ENCODE measurements at places on chromosomes 1 and 21.

GRCh38 chr1:154608397-154609270 lies 648 bp upstream of the ADAR start:
- peak; percentile 39 for DNase-seq

DNA sequence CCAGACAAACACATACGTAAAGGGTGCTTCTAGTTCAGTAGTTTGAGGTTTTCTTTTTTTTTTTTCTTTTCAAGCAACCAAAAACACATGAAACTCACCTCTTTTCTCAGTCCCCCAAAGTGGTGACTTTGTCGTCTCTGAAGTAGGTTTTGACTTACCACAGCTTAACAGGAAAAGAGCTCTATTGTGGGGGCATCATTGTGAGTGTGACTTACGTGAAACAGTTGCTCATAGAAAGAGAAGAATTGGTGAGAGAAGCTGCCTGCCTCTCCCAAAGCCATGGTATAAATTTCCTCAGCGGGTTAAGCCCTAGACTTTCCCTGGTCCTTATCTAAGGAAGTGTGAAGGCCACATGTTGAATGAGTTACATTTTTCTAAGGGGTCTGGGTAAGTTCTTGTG lies 11.9 kb downstream of the FASLG start:
- DNase-seq = no peak

- DNase-seq = no peak
Observed at GRCh38 chr1:1243266-1243660, 3.3 kb downstream of the C1QTNF12 start.

DNA sequence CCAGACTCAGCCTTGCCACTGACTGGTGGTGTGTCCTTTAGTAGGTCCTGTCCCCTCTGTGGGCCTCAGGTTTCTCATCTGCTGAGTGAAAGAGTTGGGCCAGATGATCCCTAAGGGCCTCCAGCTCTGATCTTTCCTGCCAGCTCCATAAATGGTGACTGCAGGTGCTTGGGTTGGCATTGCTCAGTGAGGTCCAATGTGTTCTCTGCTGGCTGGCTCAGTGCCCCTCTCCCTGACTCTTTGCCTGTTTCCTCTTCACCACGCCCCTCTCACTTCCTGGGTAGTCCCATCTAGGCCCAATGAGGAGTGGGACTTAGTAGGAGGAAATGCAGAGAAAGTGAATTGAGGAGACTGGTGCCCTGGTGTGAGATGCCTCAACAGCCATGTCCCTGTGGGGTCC lies 36.6 kb downstream of the UBE2T start:
- no peak for DNase-seq

DNA sequence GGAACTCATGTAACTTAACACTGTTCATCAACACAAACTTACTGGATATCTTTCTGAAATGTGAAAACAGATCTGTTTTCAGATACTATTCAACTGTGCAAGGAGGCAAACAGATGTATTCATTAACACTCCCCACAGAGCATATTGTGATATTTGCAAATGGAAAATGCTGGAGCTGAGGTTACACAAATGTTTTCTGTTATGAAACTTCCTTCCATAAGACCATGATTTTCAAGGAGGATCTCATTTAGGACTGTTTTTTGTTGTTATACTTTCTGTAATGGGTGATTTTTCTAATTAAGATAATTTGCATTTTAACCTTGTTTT lies 56.1 kb downstream of the GABPA start:
- no peak for DNase-seq

- no peak for DNase-seq
Observed at GRCh38 chr21:27040738-27041469, 74.0 kb upstream of the ADAMTS5 start.

DNA sequence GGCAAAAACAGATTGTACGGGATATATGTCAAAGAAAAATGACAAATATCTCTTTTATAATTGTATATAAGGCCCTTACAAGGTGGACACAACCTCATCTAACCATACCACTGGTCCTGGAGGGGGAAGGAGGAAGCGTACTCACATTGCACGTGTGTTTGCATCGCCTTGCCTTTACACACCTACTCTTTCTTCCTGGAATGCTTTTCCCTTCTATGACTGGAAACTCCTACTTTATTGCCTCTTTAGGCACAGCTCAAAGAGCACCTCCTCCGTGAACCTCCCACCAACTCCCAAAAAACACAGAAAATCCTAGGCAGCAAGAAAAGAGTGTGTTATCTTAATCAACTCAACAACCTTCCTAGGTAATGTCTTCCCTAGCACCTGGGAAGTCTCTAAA lies 99.7 kb upstream of the LBR start:
- no peak for DNase-seq

GRCh38 chr1:77533660-77534305 lies 148.7 kb downstream of the ZZZ3 start:
- peak; percentile 64 for DNase-seq

DNA sequence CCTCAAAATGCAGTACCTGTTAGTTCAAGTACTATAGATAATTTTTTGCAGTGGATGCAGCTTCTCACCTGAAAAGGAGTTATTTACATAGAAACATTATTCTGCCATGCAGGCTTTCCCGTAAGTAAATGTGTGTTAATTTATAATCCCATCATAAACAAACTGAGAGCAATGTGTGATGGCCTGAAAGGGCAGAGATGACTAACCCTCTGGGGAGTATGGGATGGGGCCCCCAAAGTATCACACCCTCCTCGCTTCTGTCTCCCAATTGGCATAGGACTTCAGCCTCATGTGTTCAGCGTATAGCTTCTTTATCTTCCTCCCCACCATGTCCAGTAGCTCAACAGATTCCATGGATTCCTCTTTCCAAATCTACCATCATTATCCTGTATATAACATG lies 7.6 kb downstream of the HMGCL start:
- no peak for DNase-seq

DNA sequence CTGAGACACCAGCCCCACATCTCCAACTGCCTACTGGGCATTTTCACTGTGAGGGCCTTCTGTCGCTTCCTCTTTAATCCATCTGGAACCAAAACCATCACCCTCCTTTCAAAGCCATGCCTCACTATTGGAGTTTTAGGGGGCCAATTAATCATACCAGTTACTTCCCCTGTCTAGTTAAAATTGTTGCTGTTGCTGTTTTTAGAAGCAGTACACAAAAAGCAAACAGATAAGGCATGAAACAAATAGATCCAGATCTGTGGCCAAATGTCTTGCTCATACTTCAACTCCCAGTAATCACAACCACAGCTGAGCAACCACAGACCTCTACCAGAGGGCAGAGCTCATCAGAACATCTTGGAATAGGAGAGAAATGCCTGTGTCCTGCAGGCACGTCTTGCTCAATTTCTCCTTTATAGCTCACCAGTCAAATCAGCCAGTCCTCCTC lies 133.8 kb upstream of the C1orf105 start:
- peak; percentile 76 for DNase-seq

- no peak for DNase-seq
Observed at GRCh38 chr21:20943561-20943997, 54.6 kb upstream of the NCAM2 start.

DNA sequence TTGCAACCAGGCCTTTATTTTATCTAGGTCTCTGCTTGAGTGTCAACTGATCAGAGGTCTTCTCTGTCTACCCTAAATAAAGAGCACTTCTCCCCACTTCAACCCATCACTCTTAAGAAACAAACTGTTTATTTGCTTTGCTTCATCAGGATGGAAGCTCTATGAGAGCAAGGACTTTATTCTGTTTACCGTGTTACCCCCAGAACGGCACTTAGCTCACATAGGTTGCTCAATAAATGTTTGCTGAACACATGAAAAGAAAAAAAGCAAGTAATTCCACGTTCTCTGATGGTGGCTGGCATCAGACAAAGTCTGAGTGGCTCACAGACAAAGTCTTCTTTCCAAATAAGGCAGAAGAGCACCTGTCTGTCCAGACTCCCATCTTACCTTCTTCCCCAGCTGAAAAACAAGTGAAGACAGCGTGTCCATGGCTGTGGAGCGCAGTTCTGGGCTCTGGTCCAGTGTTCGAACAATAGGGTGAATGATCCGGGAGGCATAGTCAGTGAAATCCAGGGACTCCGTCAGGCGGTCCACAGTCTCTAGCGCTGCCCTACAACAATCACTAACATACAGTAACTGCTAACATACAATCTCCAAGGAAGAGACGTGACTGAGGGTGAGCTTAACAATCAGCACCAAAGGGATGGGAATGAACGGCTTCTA lies 22.9 kb downstream of the ANGPTL7 start:
- DNase-seq = no peak

DNA sequence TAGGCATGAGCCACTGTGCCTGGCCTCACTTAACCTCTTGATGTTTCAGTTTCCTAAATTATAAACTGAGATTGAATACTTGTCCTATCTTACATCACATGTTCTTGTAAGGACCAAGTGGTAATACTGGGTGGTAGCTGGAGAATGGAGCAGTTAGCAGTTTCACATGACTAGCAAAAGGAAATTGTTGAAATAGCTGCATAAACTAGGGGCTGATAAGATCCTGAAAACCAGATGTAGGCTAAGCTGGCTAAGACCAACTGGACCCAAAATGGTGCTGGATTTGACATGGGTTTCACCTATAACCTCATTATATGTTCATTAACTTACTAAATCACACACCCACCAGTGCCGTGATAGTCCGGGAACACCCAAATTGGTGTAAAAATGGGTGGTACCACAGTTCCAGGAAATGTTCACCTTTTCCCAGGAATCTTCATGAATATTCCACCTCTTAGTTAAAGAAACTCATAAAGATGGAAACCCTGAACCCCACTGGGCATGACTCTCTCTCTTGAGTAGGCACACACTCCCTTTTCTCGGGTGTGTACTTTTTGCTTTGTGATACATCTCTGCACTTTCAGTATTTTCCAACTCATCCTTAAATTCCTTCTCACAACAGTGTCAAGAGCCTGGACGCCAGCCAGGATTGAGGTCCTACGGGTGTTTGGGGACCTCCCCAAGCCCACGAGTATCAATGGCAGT lies at the start of gene PAPPA2:
Gene PAPPA2, plus strand, starts transcription at position 502 of the 705 bp plus-strand sequence. CDS start 93,148 bp downstream, outside the sequence.
- DNase-seq = no peak

DNA sequence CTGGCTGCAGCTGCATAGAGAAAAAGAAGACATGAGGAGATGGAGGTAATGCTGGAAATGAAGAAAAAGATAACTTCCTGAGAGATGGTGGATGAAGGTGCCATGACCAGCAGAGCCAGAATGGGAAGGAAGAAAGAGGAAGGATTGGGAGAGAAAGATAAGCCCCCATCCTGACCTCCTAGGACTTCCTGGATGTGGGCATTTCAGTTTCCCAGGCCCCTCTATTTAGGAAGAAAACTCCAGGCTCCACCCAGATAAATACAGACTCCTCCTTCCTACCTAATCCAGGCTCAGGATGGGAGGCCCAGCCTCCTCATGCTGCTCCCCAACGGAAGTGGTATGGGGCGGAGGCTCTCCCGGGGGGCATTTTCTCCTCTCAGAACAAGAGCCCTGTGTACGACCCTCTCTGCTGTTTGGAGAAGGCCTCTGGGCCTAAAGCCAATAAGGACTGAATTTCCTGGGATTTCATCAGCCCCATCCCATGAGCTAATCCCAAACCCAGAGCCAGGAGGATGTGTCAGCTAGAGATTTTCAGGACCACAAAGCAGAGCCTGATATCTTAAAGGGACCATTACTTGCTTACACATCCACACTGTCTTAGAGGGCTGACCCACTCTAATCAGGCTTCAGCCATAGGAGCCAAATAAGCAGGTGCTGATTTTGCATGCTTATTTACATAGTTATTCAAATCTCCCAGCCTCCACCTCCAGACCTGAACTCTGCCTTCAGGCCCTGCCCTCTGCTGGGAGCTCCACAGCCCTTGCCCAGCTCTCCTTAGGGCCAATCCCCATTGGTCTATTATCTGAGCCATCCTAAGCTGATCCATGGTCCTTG lies 5.1 kb upstream of the ARHGEF2 start:
- DNase-seq = peak; percentile 85

- no peak for DNase-seq
Observed at GRCh38 chr1:24481843-24482610, 20.6 kb upstream of the RCAN3 start.

GRCh38 chr1:33358795-33359503 lies 38.1 kb upstream of the A3GALT2 start:
- DNase-seq = no peak

- DNase-seq = no peak
Observed at GRCh38 chr1:93344886-93345632, 648 bp upstream of the DR1 start.

DNA sequence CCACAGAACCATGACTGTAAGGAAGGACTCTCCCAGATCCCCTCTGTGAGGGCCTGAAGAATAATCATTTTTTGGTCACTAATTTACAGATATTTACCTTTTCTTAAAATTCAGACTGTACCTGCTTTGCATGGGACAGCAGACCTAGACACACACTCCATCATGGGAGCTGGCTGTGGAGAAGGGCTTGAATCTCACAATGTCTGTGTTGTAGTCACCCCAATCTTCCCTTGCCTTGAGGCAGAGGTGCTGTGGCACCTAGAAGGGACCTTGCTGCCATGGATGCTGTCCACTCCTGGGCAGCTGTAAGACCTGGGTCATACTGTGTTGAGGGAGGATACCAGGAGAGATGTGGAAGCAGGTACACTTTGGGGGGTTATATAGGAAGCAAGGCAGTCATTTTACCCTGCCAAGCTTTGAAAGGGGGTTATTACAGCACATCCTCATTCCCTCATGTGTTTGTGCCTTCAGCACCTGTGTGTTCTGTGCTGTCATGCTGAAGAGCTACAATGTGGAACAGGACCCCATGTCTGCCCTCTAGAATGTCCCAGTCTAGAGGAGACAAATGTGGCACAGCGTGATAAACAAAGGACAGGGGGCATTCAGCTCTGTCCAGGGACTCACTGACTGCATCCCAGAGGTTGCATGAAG lies 27.1 kb downstream of the TRAF5 start:
- DNase-seq = no peak
